Stimulated activated naive B cell treated with anti-CD40 and anti-IgM and Interleukin-4, amounts not matched to agents 10 μg/mL and 1 μg/mL and 100 μg/mL, for 72 hours (primary cell): ENCODE measurements at places on chromosomes 13 and 19.

DNA sequence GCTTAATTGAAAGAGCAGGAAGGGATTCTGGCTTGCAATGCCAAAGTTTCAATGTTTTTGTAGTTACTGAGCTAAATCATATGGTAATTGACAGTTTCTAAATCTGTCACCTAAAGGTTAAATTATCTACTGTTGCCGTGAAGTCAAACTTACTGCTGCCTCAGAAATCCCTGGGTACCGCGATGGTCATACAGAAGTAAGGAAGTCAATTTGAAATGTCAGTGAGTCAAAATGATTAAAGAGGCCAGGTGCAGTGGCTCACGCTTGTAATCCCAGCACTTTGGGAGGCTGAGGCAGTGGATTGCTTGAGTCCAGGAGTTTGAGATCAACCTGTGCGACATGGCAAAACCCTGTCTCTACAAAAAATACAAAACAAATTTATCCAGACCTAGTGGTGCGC is 48.8 kb upstream of the TPM4 start:
- DNase-seq: peak; percentile 36

- DNase-seq: no peak
These were observed 60.8 kb downstream of the F2RL3 start for GRCh38 chr19:16949496-16950023.

GRCh38 chr13:29909975-29910674 is 59.7 kb upstream of the UBL3 start:
- DNase-seq: no peak

GRCh38 chr13:27853861-27854260 is 61.6 kb downstream of the GSX1 start:
- no peak for DNase-seq

- DNase-seq: no peak
These were observed 65.2 kb downstream of the DACH1 start for GRCh38 chr13:71801781-71802180.
